ENCODE measurements at places on chromosomes 5 and 9.

- DNase-seq: no peak
Measured at GRCh38 chr9:136090768-136091581, 4.1 kb downstream of the NACC2 start.

DNA sequence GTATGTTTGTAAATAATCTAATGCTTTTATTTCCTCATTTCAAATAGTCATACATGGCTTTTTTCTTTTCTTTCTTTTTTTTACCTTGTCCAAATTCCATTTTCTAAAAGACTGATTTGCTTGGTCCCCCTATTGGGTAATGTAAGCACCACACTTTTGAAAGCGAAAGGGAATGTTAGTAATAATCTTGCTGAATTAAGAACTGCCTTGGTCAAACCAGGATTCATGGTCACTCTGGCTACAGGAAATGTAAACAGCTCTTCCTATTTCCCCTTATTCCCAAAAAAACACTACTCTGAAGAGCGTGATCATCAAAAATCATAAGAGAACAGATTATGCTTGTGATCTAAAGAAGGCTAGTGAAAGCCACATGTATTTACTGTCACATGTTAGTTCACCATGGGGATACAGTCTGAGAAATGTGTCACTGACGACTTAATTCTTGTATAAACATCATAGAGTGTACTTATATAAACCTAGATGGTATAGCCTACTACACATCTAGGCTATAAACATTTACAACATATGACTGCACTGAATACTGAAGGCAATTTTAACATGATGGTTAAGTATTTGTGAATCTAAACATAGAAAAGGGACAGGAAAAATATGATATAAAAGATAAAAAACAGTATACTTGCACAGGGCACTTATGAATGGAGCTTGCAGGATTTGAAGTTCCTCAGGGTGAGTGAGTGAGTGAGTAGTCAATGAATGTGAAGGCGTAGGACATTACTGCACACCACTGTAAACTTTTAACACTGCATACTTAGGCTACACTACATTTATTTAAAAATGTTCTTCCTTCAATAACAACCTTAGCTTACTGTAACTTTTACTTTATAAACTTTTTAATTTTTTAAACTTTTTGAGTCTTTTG lies 75.3 kb downstream of the HMGCR start:
- DNase-seq: no peak

DNA sequence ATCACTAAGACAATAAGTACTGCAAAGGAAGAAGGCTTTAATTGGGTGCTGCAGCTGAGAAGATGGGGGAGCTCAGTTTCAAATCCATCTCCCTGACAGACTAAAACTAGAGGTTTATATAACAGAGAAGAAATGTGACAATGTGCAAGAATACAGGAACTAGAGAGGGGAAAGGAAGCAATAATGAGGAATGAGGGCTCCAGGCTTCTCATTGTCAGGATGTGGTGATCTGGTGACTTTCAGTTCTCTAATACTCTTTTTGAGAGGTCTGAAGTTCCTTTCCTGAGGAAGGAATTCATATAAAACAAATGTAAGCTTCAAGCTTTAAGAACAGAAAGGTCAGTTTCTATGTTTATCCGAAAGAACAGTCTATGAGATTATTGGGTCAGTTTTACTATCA lies 42.5 kb upstream of the SPATA31E1 start:
- no peak for DNase-seq

DNA sequence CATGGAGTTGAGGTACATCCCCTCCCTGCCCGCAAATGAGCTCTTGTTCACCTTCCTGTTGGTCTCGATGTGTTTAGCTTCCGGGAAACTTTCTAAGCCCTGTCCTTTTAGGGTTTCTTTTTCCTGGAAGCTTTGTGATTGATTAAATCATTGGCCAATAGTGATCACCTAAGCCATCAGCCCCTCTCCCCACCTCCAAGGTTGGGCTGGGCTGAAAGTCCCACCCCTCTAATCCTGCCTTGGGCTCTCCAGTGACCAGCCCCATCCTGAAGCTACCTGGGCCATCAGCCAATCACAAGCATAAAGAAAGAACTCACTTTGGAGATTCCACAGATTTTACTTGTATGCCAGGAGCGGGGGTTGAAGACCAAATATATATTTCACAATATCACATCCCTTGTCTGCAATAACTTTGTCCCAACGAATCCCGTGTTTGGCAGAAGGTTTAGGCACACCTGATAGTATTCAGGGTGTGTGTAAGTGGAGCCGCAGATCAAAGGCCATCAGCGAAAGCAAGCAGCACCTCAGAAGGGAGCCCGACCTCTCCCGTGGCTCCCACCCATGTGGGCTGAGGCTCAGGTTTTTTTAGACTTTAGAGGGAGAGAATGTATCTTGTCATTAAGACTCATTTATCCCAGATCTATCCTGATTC lies 20.4 kb downstream of the ROPN1L start:
- no peak for DNase-seq

DNA sequence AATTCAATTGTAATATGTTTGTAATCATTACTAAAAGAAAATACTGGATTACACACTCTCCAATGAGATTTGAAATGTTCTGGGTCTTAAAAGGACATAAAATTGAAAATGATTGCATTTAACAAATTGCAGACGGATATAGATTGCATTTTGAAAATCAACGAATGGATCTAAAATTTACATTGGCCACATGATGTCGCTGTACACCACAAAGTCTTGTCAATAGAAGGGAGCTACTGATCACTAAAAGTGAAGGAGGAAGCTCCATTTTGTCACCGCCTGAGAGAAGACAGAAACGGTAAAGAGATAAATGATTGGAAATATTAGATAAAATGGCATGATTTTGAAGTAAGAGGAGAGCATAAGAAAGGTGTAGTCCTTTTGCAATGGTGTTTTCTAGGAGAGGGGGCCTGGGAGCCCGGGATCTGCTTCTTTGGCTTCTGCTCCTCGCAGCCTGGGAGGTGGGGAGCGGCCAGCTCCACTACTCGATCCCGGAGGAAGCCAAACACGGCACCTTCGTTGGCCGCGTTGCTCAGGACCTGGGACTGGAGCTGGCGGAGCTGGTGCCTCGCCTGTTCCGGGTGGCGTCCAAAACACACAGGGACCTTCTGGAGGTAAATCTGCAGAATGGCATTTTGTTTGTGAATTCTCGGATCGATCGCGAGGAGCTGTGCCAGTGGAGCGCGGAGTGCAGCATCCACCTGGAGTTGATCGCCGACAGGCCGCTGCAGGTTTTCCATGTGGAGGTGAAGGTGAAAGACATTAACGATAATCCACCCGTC lies at the start of gene PCDHA1:
PCDHA1 (plus strand) TSS at position 236 of the 782 bp plus-strand sequence.
- no peak for DNase-seq

DNA sequence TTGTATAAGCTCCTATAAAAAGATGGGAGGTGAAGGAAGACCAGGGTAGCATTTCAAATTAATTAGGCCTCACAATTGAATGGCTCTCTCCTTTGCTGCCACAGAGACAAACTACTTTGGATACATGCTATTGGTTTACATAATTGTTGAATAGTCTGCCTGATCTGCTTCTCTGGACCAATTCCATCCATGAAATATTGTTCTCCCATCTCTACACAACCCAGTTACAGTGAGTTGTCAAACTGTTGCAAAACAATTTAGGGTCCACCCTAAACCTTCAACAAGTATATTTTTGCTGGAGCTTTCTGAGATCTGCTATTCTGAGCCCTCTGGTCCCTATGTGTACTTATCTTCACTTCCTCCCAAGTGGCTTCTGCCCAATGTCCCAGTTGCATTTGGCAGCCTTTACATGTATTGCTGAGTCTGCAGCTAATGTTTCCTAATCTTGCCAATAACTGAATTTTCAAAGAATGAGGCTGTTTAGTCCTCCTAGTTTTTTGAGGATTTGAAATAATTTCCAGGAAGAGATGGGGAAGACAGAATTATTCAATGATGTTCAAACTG lies 38.9 kb downstream of the AGTPBP1 start:
- DNase-seq: no peak

DNA sequence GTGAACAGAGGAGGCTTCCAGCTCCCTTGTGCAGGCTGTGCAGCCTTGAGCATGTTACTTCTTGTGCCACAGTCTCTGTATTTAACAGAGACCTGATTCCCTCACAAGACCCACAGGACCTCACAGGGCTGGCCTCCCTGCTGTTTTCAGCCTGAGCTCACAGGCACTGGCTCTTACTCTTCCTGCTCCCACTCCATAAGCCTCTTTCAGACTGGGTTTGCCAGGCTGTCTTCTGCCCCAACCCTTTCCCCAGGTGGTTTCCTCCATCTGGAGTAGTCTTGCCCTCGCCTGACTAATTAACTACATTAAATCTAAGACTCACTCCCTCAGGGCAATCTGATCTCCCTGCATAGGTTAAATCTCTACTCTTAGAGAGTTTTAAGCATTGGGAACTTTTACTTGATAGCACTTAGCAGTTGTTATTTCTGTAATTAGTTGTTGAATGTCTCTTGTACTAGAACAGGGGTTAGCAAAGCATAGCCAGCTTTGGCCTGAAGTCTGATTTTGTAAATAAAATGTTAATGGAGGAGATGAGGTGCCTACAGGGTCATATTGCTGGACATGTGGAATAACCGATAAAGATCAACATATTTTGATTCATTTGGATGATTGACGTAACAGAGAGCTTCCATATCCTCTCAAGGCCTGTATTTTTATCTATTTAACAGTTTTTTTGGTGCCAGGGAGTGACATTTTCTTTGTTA lies 28.6 kb upstream of the SPATA31E1 start:
- DNase-seq: no peak

- no peak for DNase-seq
Measured at GRCh38 chr9:70291446-70291845, 32.7 kb downstream of the SMC5 start.

DNA sequence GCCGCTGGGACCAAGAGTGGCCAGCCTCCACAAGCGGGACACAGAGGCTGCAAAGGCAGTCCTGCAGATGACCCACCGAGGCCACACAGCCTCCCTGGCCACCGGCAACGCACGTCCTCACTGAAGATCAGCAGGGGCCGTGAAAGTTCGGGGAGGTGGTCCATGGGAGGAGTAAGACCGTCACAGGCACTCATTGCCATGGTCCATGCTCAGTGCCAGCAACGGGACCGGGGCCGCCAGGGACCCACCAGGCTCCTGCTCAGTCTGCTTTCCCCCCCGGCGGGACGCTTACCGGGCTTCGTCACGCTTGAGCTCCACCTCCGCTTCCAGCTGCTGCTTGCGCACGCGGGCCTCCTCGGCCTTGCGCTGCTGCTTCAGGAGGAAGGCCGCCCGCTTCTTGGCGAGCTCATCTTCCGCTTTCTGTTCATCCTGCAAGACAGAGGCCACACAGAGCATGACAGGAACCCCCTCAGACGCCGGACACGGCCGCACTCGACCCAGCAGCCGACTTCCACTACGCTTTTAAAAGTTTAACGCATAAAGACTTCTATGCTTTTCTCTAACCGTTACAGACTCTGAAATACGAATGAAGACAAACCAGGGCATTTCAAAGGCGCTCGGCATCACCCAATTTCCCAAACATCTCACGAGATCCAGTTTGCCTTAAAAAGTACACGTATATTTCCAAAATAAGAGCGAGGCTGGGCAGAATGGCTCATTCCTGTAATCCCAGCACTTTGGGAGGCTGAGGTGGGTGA lies 88.4 kb downstream of the CAMSAP1 start:
- no peak for DNase-seq

- no peak for DNase-seq
Measured at GRCh38 chr5:93294199-93294598, 286.8 kb downstream of the NR2F1-AS1 start.

- DNase-seq: no peak
Measured at GRCh38 chr5:31707329-31707728, 68.4 kb downstream of the PDZD2 start.

DNA sequence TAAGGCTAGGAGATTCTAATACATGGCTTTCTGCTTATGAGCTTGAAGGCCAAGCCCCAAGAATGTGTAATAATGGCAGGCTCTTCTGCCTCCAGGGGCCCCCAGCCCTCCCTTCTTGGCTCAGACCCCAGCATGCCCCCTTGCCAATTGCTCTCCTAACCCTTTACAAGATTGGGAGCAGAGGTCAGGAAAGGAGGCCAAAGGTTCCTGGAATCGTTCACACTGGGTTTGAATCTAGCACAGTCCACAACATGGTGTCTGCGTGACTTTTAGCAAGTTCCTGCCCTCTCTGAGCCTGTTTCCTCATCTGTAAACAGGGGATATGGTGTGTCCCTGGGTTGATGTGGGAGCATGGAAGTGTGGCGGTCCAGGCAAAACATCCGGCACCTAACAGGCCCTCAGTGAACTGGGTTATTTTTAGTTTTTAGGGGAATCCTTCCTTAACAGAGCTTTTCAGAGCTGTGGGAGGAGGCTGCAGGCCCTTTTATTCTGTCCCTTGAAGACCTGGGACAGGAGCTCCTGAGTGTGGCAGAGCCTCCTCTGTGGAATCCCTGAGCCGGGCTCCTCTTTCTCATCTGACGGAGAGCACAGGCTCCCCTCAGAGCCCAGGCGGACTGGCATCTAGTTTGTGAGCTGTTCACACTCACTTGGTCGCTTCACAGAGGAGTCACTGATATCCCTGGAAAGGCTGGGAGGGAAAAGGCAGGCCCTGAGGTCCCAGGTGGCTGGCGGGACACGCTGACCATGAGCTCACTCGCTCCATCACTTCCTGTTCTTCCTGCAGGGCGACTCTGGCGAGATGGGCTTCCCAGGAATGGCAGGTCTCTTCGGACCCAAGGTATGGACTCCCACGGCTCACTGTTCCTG lies 23.4 kb upstream of the ORM1 start:
- no peak for DNase-seq

DNA sequence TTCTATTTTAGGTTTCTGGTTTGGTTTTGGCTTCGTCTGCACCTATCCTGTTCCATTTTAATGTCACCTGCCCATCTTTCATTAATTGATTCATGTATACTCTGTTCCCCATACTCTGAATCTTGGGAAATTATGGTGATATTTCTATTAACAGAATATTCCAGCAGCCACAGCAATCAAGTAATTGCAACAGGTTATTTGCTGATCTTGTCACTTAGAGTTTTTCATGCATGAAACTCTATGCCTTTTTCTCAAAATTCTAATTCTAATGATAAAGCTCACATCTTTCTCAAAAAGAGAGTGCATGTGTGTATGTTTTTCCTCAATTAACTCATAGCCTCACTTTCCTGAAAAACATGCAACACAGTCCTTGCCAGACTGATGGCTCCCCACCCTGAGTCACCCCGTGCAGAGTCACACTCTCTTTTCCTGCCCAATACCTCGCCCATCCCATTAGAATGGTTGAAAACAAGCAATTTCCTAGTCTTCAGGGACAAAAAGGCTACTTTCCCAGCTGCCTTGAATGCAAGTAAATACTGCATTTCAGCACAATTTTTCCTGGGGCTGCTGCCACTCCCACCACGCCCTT lies 15.6 kb downstream of the GFRA3 start:
- no peak for DNase-seq

- DNase-seq: no peak
Measured at GRCh38 chr5:67453111-67453905, 256.7 kb upstream of the CD180 start.

DNA sequence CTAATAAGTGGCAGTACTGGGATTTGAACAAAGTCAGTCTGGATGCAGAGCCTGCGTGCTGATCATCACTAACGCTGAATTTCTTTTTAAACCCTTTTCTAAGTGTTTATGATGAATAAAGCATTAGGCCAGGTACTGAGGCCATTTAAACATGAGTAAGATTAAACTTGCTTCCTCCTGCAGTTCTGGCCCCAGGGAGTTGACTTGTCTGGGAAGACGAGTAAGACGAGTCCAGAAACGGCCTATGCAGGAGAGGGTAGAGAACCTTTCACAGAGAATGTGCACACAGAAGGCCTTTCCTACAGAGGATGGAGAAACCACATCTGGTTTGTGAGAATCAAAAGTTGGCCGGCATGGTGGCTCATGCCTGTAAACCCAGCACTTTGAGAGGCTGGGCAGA lies 42.9 kb downstream of the SPRY4 start:
- DNase-seq: no peak

- DNase-seq: no peak
Measured at GRCh38 chr9:76528056-76528455, 69.1 kb downstream of the GCNT1 start.
